ENCODE measurements at places on chromosomes 2 and 18. TPM values are rescaled to one million over a fixed set of nuclear protein-coding genes. Genes with fewer than 3 reads are reported as not detected.

GRCh38 chr2:5074733-5075132 lies 617.5 kb upstream of the SOX11 start:
- DNase-seq: no peak

GRCh38 chr2:207248702-207249377 lies 83.1 kb upstream of the KLF7 start:
- DNase-seq: no peak

BBS5 gene
- polyA plus RNA-seq: 9.1 TPM

GRCh38 chr2:223868005-223868404 lies 30.6 kb upstream of the AP1S3 start:
- DNase-seq: no peak

GRCh38 chr18:57659460-57660102 lies 37.9 kb upstream of the NARS1 start:
- no peak for DNase-seq

MALT1 gene
- 10.4 TPM for polyA plus RNA-seq

- DNase-seq: no peak
Measured at GRCh38 chr2:46177461-46178089, 119.6 kb upstream of the EPAS1 start.
